ENCODE measurements at places on chromosomes 12 and 14.

- DNase-seq = no peak
Measured at GRCh38 chr12:71636704-71637115, 26.9 kb downstream of the ZFC3H1 start.

DNA sequence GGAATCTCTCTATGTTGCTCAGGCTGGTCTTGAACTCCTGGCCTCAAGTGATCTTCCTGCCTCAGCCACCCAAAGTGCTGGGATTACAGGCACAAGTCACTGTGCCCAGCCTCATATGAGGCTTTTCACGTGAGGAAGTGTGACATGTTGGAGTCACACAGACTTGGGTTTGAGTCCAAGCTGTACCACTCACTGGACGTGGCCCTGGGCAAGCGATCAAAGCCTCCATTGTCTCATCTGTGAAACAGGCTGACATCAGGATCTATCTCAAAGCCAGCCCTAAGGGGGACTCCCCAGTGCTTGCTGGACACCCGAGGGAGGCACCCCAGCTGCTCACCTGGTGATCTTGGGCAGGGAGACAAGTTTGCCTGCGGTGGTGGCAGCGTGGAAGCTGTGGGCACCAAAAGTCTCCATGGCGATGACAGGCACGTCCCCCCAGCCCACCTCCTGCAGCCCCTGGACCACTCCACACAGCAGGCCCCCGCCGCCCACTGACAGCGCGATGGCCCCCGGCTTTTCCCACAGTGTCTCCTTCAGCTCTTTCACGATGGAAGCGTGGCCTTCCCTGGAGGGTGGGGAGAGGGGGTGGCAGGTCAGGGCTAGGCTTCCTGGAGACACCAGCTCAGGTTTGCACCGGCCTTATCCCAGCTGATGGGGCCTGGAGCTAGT is 6.7 kb downstream of the SDS start:
- no peak for DNase-seq

- no peak for DNase-seq
Measured at GRCh38 chr12:73612551-73612950, 925.1 kb upstream of the ATXN7L3B start.

DNA sequence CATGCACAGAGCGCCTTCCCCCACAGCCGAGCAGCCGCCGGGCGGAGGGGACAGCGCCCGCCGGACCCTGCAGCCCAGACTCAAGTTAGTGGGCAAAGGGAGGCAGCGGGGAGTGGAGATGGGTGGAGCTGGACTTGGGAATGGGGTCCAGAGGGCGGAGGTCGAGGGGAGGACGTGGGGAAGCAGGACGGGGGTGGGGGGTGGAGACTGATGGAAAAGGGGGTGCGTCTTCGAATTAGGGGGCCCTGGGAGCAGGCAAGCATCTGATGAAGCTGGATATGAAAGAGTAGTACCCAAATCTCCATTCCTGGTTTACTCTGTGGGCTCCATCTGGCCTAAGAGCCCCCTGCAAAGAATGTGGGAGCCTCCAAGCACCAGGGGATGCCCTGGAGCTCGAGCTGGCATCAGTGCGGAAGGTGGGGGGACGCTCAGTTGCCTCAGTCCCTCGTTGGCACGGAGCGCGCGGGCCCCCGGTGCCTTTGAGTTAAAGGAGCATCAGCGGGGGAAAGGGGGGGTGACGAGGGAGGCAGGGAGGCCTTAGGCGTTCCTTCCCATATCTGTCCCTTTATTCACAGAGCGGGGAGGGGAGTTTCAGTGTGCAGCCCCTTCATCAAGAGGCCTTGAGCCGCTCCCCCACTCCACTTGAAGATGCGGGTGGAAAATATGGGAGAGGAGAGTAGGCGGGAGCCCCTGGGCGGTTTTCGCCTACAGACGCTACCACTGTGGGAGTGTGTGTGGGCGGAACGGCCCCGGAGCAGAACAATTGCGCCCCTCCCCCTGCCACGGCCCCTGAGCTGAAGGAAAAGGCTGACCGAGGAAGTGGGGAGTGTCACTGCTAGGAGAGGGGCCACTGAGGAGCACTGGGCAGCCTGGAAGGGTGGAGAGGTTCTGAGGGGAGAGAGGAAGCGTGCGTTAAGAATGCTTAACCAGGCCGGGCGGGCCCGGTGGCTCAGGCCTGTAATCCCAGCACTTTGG is 644 bp downstream of the NAB2 start:
- DNase-seq = peak; percentile 44

GRCh38 chr12:95318071-95318545 is 100.5 kb downstream of the VEZT start:
- DNase-seq = no peak

GRCh38 chr14:98290596-98290995 is 981.4 kb downstream of the BCL11B start:
- DNase-seq = no peak

GRCh38 chr12:123898673-123899072 is 74.0 kb downstream of the CCDC92 start:
- no peak for DNase-seq

GRCh38 chr14:87630846-87631245 is 362.1 kb downstream of the GALC start:
- DNase-seq = no peak

- DNase-seq = no peak
Measured at GRCh38 chr14:61476754-61477410, 155.5 kb downstream of the PRKCH start.

- no peak for DNase-seq
Measured at GRCh38 chr14:76699939-76700590, 61.2 kb upstream of the VASH1 start.

DNA sequence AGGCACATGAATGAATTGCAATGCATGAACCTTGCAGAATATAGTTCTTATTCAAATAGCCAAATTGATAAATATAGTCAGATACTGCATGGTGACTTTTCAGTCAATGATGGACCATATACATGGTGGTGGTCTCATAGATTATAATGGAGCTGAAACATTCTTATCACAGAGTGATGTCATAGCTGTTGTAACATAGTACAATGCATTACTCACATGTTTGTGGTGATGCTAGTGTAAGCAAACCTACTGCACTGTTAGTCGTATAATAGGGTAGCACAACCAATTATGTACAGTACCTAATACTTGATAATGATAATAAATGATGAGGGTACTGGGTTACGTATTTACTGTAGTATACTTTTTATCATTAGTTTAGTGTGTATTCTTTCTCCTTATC is 280.3 kb downstream of the BCAT1 start:
- DNase-seq = no peak

DNA sequence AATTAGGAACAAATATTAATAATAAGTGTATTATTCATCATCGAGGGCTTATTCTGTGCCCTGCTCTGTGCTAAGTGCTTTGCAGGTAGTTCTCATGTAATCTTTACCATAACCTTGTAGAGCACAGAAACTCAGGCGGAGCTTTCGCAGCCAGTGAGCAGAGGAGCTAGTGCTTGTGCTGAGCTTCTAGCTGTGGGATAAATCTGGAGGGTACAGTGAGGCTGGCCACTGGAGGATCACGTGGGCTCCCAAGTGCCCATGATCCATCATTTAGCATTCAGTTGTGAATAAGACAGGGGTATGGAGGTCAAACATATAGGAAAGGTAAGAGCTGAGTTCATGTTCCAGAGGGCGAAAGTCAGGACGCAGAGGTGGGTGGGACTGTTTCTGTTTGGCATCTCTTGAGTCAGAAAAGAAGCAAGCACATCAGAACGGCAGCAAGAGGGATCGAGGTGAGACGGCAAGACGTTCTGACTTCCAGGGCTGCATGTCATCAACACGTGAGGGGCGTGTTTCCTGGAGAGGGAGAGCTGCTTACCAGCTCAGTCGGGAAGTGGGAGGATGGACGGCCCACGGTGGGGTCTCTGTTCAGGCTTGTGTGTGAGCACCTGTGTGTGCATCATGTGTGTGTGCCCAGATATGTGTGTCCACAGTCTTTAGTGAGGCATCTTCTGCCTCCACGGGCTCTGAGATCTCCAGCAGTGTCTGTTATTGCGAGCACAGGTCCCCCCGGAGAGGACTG is 16.8 kb upstream of the KRT80 start:
- DNase-seq = no peak

DNA sequence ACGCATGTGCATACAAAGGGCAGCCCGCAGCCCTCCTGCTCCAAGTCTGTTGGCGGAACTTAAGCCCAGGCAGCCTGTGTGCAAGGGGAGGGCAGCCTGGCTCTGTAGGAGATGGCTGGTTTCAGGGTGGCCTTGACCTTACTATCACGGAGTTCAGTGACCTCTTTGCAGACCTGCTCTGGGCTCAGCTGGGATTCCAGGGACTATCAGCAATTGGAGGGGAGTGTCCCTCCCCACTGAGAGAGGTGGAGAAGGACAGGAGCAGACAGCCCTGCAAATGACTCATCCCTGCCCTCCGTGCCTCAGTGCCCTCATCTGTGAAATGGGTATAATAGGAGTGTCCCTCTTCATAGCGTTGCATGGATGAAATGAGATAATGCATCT is 66.2 kb upstream of the DLK1 start:
- no peak for DNase-seq

- no peak for DNase-seq
Measured at GRCh38 chr12:29113101-29113500, 36.0 kb upstream of the FAR2 start.

DNA sequence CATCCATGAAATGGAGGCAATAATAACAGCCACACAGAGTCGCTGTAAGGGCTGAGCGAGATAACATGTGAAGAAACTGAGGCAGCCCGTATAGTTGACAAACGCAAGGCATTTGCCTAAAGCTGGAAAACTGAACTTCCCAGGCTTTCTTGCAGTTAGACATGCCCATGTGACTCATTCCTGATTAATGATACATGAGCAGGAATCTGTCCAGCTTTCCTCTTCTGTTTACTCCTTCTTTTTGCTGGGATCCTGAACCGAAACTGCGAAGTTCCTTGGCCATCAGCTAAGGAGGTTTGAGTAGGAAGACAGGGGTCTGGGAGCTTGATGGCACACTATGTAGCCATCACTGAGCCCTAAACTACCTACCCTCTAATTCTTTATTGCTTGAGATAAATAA is 52.2 kb downstream of the ST8SIA1 start:
- no peak for DNase-seq

- no peak for DNase-seq
Measured at GRCh38 chr12:59723520-59723919, 127.7 kb downstream of the SLC16A7 start.

- DNase-seq = no peak
Measured at GRCh38 chr12:28933864-28934527, 215.1 kb upstream of the FAR2 start.

- DNase-seq = no peak
Measured at GRCh38 chr12:104734541-104735095, 223.5 kb downstream of the SLC41A2 start.

DNA sequence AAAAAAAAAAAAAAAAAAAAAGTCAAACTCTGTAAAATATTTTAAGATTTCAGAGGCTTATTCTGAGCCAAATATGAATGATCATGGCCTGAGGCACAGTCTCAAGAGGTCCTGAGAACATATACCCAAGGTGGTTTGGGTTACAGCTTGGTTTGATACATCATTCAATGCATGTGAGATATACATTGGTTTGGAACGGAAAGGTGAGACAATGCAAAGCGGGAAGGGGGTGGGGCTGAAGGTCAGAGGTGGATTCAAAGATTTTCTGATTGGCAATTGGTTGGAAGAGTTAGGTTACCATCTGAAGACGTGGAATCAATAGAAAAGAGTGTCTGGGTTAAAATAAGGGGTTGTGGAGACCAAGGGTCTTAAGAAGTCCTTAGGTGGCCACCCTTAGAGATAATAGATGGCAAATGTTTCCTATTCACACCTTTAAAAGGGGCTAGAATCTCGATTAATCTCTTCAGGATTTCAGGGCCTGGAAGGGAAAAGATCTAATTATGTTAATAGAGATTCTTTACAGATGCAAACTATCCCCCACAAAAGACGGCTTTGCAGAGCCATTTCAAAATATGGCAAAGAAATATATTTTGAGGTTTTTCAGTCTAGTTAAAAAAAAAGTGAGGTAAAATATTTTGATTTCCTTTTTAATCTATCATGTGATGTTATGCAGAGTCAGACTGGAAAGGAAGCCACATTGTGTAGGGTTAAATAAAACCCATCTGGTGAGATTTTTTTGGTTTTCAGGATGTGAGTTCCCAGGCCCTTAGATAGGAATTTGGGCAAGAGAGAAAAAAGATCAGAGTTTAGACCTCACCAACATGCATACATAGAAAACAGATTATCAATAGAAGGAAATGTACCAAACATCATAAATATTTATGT is 173.8 kb upstream of the CNOT2 start:
- no peak for DNase-seq

DNA sequence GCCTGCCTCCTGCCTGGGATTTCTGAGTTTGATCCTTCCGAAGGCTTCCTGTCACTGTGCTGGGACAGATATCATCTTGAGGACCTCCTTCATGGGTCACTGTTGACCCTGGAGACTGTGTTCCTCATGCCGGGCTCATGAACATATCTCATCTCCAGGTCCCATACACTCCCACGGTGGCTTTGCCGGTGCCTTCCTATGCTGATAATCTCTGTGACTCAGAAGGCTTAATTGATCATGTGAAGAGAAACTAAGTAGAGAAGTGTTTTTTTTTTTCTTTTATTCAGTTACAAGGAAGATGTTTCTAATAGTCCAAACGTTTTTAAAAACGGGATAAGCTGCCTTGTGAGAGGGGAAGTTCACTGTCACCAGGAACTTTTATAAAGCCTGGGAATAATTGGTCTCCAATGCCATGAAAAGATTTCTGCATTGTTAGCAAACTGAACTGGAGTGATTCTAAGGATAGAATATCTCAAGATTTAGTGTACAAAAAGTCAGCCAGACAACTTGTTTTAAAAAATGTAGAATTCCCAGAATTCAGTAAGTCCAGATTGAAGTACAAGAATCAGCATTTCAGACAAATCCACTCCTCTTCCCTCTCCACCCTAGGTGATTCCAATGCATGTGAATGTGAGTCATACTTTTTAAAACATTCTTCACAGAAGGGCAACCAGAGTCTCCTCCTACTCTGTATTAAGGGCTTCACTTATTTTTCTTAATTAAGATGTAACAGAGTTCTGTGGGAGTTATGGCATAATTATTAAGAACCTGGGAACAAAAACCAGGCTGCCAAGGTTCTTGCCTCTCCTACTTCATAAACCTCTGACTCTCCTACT is 139.8 kb upstream of the LGR5 start:
- DNase-seq = no peak

- DNase-seq = no peak
Measured at GRCh38 chr14:85620947-85621346, 91.0 kb downstream of the FLRT2 start.

- DNase-seq = no peak
Measured at GRCh38 chr14:30656190-30656632, 34.1 kb downstream of the SCFD1 start.

DNA sequence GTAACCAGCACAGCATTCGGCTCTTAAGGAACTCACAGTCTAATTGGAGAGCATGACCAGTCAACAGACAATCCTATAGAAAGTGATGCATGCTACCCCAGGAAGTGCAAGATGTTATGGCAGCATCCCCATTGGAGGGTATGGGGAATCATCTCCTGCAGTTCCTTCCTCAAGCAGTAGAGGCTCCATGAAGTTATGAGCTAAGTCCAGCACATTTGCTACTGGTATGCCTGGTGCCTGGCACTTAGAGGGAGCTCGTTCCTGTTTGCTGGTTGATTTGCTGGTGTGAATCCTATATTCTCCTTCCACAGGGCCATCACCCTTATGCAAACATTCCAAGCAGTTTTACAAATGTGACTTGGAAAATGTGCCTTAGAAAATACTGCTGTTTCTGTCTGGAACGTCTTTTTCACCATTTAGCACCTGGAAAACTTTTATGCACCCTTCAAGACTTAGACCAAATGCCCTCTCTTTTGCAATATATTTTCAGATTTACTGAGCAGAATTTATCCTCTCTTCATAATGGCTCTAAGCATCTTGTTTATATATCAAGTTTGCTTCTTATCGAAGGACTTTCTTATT is 136.1 kb upstream of the WSCD2 start:
- DNase-seq = no peak

GRCh38 chr12:96146747-96147146 is 47.4 kb upstream of the ELK3 start:
- no peak for DNase-seq

- no peak for DNase-seq
Measured at GRCh38 chr12:88469154-88469553, 111.1 kb downstream of the KITLG start.

All from stimulated activated CD8-positive, alpha-beta memory T cell treated with anti-CD3 and anti-CD28 coated beads, Interleukin-12 subunit alpha, Interleukin-12 subunit beta, amount 100 ng/mL, for 4 hours (primary cell).